Activated CD4-positive, alpha-beta T cell treated with anti-CD3 and anti-CD28 coated beads for 36 hours (primary cell): ENCODE measurements at places on chromosomes 12 and 14. TPM values are rescaled to one million over a fixed set of nuclear protein-coding genes. Genes with fewer than 3 reads are reported as not detected.

The GDF3 gene
- total RNA-seq, result not detected

DNA sequence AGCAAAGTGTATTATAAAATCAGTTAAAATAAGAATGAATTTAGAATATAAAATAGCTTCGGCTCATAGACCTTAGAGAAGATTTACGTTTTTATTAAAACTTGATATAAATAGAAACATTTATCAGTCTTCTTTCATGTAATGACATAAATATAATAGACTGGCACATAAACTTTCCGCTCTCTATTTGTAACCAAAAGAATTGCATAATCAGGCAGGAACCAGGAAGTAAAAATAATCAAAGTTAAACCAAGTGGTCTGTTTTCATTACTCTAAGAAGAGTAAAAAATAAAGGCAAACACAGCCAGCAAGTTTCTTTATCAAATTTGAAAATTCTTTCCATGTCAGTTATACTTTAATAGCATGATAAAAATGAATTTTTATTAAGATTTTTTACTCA is 46.3 kb upstream of the ATP2A2 start:
- H3K4me1 ChIP-seq, result no peaks in the 10 kb centered on the region
- no peak overlapping the region for H3K4me3 ChIP-seq
- H3K27ac ChIP-seq, result no peak overlapping the region
- H3K27me3 ChIP-seq, result peaks cover 2% of the 10 kb centered on the region
- no peak for DNase-seq

DNA sequence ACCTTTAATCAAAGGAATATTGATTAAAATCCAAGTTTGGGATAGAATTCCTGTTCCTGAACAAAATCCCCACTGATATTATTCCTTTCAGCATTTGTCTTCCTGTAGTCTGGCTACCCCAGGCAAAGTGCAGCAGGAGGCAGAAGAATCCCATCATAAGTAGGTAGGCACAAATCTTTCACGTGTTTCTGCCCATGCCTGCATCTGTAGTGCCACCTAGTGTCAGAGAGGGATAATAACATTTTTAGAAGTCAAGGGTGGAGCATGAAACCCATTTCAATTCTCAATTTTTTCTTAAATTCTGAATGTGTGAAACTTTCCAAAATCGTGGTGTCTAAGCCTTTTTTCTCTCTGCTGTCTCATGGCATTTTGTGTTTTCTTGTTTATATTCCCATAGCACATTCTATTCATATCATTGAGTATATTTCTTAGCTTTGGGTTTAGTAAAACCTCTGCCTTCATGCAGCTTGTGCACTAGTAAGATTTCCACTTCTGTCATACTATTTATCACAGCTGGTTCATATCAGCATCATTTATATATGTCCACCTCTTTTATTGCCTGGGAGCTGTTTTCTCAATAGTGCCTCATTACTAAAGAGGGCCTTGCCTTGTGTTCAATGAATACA is 47.8 kb upstream of the RERG start:
- H3K4me1 ChIP-seq, result no peaks in the 10 kb centered on the region
- no peak overlapping the region for H3K4me3 ChIP-seq
- no peak overlapping the region for H3K27ac ChIP-seq
- H3K27me3 ChIP-seq, result peaks cover 2% of the 10 kb centered on the region
- DNase-seq, result peak; percentile 56

The P3H3 gene
- total RNA-seq, result 0.86 TPM

DNA sequence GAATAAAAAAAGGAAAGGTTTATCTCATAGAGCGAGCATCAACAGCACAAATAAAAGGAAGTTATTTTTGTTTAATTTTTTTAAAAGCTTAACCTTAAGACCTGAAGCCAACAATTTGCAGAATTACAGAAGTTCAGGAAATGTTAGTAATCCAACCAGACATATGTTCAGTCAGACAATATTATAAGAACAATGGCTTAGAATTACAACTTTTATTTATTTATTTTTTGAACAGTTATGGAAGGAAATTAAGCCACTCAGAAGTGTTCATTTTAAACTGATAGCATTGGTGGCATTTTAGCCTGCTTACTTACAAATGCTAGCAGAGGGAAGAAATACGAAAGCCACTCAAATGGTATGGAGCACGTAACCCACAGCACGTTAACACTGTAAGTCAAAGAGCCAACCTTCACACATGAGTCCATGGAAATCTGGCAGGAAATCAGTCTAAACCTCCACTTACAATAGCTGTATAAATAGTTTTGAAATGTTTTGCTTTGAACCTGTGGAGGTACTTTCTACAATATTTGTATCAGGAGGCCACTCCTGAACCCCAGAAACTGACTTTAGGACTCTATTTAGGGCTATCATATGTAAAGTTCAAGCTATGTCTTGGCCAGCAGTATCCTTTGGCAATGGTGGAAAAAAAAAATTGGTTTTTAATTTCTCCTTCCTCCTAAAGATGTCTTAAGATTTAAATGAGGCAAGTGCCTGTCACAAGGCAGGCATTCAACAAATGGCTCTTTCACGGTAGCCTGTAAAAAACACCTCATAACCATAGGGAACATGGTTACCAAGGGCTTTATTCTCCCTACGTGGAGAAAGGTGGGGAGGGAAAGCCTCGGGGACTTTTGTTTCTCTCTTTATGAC is 102.3 kb downstream of the ITPR2 start:
- no peaks in the 10 kb centered on the region for H3K27me3 ChIP-seq
- peaks cover 63% of the 10 kb centered on the region for H3K4me1 ChIP-seq
- peaks cover 4% of the 10 kb centered on the region for H3K36me3 ChIP-seq
- H3K27ac ChIP-seq, result no peak overlapping the region

DNA sequence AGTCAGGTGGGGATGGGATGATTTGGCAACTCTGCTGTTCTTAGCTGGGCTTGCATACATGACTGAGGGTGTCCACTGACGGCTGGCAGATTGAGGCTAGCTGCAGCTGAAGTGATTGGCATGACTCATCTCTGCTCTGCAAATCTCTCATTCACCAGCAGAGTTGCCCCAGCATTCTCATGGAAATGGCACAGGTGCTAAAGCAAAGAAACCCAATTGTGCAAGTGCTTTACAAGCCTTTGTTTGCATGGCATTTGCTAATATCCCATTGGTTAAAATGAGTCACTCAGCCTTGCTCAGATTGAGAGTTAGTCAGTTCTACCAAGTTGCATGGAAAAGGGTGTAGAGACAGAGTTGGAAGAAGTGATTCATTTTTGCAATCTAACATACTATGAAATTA is 389.7 kb upstream of the FAR2 start:
- H3K4me3 ChIP-seq, result no peak overlapping the region
- DNase-seq, result peak; percentile 8
- no peaks in the 10 kb centered on the region for H3K27me3 ChIP-seq
- no peaks in the 10 kb centered on the region for H3K36me3 ChIP-seq
- no peak overlapping the region for H3K27ac ChIP-seq

DNA sequence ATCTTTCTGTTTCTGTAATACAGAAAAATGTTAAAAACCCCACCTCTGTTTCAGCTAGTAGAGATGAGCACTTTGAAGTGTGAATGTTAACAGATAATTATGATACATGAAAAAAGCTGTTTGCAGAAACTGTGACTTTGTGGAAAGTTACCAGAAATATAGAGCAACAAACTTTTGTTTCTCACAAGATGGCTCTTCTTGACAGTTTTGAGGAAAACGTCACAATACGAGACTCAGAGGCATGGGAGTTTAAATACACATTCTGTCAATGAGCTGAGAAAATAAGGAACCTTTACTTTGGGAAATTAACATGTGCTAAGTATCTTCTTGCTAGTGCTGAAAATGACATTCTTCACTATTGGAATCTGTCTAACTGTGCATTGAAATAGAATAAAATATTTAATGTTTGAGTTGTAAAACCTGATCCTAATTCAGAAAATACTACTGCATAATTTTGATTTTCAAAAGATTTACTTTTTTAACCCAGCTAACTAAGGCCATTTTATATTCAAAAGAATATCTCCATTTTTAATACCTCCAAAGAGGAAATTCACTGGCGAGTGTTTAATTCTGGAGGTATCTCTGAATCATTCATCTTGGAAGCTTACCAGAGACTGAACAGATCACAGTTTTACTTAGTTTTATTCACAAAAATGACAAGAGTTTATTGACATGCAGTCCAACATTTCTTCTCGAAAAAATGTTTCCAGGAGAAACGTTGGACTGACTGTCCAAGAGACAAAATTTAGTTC is 308.9 kb upstream of the LRFN5 start:
- no peak overlapping the region for H3K27ac ChIP-seq
- H3K4me3 ChIP-seq, result no peak overlapping the region
- no peaks in the 10 kb centered on the region for H3K4me1 ChIP-seq
- no peaks in the 10 kb centered on the region for H3K27me3 ChIP-seq

DNA sequence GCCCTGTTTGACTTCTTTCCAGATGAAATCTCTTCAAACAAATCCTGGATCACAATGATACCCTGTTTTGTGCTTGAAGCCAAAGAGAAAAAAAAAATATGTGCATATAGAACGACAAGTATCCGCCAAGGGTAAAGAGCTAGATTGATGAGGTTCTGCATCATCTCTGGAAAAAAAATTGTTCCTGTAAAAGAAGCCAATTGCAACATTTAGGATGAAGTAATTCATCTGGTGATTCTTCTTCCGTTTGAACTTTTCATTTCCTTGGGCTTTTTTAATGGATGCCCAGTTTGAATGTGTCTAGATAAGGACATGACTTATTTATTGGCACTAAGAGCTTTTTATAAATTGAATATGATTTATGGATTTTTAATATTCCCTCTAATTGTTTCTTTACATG is 38.1 kb upstream of the NPAS3 start:
- H3K4me1 ChIP-seq, result peaks cover 5% of the 10 kb centered on the region
- H3K27ac ChIP-seq, result no peak overlapping the region
- H3K4me3 ChIP-seq, result no peak overlapping the region
- no peak for DNase-seq
- no peaks in the 10 kb centered on the region for H3K36me3 ChIP-seq
- peaks cover 1% of the 10 kb centered on the region for H3K27me3 ChIP-seq

GRCh38 chr12:31931796-31932715 is 27.2 kb upstream of the RESF1 start:
- no peaks in the 10 kb centered on the region for H3K27me3 ChIP-seq
- H3K4me1 ChIP-seq, result peaks cover 42% of the 10 kb centered on the region
- peaks cover 14% of the 10 kb centered on the region for H3K36me3 ChIP-seq
- DNase-seq, result no peak
- no peak overlapping the region for H3K27ac ChIP-seq

DNA sequence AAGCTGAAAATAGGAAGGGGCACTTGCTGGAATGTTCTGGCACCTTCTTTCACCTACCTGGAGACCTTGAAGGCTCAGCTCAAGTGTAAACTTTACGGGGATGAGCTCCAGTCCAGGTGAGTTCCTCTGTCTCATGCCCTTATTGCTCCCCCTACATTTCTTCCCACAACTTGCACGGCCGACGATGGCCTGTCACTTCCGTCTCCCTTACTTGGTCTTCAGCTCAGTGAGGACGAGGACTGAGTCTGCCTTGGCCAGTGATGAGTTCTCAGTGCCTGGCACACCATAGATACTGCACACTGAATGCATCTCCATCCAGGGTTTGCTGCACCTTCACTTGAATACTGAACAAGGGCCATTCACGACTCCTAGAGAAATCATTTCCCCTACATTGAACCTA is 21.4 kb downstream of the ADGRD1 start:
- DNase-seq, result no peak
- no peaks in the 10 kb centered on the region for H3K36me3 ChIP-seq
- H3K4me1 ChIP-seq, result no peaks in the 10 kb centered on the region
- H3K4me3 ChIP-seq, result no peak overlapping the region

The FAM186B gene
- total RNA-seq, result 0.07 TPM

GRCh38 chr12:53300187-53300586 is 692 bp downstream of the MYG1 start:
- H3K4me1 ChIP-seq, result peaks cover 65% of the 10 kb centered on the region
- H3K36me3 ChIP-seq, result peaks cover 53% of the 10 kb centered on the region
- H3K27me3 ChIP-seq, result no peaks in the 10 kb centered on the region
- H3K27ac ChIP-seq, result peak overlapping the region; percentile 92
- peak overlapping the region; percentile 85 for H3K4me3 ChIP-seq

- no peak overlapping the region for H3K27ac ChIP-seq
- H3K36me3 ChIP-seq, result no peaks in the 10 kb centered on the region
- peaks cover 2% of the 10 kb centered on the region for H3K27me3 ChIP-seq
- H3K4me1 ChIP-seq, result no peaks in the 10 kb centered on the region
- DNase-seq, result no peak
Measured at GRCh38 chr14:24705840-24706239, 71.8 kb upstream of the GZMB start.
